ENCODE measurements at places on chromosomes 13 and 19. TPM values are rescaled to one million over a fixed set of nuclear protein-coding genes. Genes with fewer than 3 reads are reported as not detected.

DNA sequence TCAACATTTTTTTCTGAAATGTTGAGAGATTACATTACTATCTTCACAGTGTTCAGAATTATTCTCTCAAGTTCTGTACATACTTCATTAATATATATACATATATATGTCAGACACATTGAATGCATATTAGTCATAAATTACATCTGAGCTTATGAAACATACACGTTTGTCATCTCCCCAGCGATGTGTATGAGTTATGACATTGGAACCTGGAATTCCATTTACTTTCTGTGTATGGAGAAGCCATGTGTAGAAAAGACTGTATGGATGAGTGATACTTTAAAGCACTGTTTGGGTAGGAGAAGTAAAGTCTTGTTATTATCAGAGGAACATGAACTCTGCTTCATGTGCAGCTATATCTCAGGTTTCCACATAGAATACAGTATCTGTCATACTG, 167.2 kb downstream of the FGF14 start:
- no peak for DNase-seq

The CLEC17A gene
- total RNA-seq = 0.09 TPM

DNA sequence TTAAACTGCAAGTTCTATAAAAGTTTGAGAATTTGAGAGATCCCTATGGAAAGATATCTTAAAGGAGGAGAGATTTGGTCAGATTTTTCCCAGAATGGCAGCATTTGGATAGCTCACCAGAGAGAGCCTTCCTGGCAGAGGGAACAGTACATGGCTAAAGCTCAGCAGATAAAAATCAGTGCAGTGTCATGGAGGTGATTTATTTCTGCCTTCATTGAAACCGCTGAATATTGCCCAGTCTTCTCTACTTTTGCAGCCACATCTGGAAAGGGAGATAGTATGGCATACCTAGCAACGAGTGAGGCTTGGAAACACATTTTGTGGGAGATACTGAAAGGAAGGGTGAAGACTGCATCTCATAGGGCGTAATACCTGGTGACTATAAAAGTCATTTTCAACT, 155.2 kb downstream of the RFC3 start:
- DNase-seq = no peak

The NLRP12 gene
- total RNA-seq = 0.20 TPM

DNA sequence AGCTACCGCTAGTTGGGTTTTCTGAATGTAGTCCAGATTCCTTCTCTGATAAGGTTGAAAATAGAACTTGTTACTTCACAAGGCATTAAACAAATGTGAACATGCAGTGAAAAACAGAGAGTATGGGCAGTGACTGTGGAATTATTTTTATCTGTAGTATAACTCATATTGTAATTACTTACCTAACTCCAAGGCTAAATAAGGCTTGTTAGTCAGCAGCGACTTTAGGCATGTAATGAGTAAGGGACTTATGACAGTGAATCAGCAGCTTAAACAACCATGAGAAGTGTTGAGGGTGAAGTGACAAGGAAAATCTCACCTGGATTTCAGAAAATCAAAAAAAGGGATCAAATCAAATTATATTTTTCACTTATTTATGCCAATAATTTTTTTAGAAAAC, 1719.5 kb upstream of the MIR17HG start:
- DNase-seq = no peak

The SOX21 gene
- 0.09 TPM for total RNA-seq

- DNase-seq = no peak
Observed at GRCh38 chr19:33163481-33163880, 30.6 kb upstream of the LRP3 start.

The WTIP gene
- total RNA-seq = 24.0 TPM

DNA sequence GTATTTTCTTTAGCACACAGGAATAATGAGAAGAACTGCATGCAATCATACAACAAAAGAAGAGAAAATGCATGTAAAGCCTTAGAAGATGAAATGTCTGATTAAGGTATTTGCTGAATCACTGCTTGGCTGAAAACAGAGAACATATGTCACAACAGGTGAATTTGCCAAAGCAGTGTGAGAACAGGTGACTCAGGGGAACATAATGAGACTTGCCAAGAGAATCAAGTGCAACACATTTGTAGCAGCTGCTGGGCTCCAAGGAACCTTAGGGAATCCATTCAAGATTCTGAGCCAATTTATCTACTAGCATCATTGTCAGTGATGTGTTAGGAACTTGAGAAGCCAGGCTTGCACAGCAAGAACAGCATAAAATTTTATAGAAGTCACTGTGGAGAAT, 273.1 kb downstream of the PCDH20 start:
- DNase-seq = no peak

The GARIN5A gene
- total RNA-seq = 5.0 TPM

The TPGS1 gene
- total RNA-seq = 33.8 TPM

The APOC4 gene
- not detected for total RNA-seq

DNA sequence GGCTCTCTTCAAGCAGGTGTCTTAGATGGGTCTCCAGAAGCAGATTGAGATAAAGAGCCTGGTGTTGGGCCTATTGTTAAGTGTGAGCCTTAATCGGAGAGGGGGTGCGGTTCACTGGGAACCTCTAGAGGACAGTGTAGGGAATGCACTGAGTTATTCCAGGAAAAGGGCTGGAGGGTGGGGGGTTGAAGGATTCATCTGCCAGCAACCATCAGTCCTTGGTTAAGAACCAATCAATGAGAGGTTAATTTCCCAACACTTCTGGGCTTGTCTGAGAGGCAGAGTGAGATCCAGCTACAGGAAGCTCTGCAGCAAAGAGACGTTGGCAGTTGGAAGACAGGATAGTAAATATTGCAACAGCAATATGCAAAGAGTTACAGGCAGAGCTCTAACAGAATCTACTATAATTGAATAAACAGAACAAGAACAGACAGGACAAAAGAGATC, 28.7 kb downstream of the CYP4F2 start:
- DNase-seq = peak; percentile 70

The ZNF98 gene
- 0.89 TPM for total RNA-seq

The SMAD9 gene
- 39.7 TPM for total RNA-seq

- DNase-seq = no peak
Observed at GRCh38 chr19:4115818-4116385, 8.0 kb downstream of the MAP2K2 start.

The LILRB3 gene
- total RNA-seq = 3.1 TPM

DNA sequence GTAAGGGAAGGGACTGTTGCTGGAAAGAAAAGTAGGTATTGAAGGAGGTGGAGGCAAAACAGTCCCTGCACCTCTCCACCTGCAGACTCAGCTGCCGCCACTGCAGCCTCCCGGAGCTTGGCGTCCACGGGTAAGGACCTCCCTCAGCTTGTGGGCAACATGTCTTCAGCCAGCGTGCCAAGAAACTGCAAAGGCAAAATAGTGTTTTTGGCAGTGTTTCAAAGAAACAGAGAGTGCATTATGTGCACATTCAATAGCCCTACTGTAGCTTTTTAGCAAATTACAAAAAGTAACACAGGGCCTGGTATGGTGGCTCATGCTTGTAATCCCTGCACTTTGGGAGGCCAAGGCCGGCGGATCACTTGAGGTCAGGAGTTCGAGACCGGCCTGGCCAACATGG, 57.4 kb downstream of the ATP11A start:
- no peak for DNase-seq

DNA sequence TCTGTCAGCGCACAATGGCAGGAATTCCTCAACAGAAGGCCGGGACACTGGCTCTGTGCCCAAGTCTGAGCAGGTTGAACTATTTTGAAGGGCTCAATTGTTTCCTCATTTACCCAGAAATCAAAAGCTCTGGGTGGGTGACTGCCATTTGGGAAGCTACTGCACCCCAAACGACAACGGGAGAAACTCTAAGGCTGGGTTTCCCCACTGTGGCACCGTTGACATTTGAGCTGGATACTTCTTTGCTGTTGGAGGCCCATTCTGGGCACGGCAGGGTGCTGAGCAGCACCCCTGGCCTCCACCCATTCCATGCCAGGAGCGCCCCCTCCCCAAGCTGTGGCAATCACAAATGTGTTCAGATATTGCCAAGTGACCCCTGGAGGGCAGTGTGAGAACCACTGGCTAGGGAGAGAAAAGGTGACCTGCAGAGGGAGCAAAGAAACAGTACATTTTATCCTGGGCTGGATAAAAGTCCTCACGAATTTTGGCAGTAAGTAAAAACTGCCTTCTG, 62.5 kb downstream of the RFX2 start:
- peak; percentile 10 for DNase-seq

DNA sequence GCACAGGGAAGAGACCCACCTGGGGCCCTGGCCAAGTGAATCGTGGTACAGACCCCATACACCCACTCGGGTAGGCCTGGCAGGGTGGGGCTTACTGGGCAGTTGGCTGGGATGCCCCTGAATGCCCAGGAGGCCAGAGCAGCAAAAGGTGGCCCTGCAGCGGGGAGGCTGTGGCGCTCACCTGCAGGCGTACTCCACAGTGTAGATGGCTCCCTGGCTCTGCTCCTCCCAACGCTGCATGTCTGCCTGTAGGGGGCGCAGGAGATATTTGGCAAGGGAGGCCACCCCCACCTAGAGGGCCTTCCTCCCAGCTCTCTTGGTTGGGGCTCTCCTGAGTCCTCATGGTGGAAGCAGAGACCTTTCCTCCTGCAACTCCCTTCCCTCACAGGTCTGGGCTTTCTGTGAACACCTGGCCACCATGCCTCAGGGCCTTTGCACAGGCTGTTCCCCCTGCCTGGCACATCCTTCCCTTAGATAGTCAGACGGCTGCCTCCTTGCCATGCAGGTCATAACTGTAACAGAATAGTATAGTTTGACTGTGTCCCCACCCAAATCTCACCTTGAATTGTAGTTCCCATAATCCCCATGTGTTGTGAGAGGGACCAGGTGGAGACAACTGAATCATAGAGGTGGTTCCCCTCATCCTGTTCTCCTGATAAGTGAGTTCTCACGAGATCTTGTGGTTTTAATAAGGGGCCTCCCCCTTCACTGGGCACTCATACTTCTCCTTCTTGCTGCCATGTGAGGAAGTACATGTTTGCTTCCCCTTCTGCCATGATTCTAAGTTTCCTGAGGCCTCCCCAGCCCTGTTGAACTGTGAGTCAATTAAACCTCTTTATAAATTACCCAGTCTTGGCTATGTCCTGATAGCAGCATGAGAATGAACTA, 5.9 kb downstream of the BORCS8 start:
- DNase-seq = no peak

The FPR2 gene
- not detected for total RNA-seq

GRCh38 chr13:49305792-49306425, 58.2 kb downstream of the CDADC1 start:
- DNase-seq = no peak

GRCh38 chr13:48377857-48378256, 35.1 kb downstream of the LPAR6 start:
- no peak for DNase-seq

DNA sequence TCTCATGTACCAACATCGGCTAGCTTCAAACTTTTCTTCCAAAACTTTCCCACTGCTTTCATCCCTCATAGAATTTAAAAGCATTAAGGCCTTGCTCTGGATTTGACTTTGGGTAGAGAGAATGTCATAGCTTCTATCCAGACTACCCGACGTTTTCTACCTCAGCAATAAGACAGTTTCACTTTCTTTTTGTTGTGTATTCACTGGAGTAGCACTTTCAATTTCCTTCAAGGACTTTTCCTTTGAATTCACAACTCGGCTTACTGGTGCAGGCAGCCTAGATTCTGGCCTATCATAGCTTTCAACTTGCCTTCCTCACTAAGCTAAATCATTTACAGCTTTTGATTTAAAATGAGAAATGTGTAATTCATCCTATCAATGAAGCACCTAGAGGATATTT, 420.4 kb upstream of the GPC6 start:
- DNase-seq = no peak

- no peak for DNase-seq
Observed at GRCh38 chr13:73324842-73325722, 266.3 kb downstream of the KLF5 start.
